Stimulated activated CD4-positive, alpha-beta T cell treated with anti-CD3 and anti-CD28 coated beads, Interleukin-4, amount 100 ng/mL, for 4 hours (primary cell): ENCODE measurements at places on chromosomes 1 and 21.

- no peak for DNase-seq
These were observed 50.2 kb downstream of the SLC25A24 start for GRCh38 chr1:108149796-108150467.

DNA sequence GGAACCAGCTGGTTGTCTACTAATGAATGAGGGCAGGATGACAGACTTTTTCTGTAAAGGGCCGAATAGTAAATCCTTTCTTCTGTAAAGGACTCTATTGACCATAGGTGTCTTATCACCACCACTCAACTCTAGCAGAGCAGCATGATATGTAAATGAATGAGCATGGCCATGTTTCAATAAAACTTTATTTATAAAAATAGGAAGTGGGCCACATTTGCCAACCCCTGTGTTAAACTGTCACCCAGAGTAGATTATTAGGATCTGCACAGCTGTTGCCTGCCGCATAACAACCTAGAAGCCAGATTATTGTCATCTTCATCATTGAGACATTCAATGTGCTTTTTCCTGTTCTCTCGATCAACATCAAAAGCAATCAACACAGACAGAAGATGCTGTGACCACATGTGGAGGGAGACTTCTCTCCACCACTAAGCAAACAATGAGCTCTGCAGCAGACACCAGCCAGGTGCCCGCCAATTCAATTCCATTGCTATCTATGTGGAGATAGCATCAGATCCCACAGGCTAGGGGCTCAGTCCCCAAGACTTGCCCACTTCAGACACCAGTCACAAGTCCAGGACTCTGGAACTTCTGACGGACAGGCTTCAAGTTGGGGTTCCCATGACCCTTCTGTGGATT is 6.8 kb upstream of the EFHD2 start:
- DNase-seq: no peak

GRCh38 chr1:111062081-111062480 is 77.8 kb downstream of the DRAM2 start:
- no peak for DNase-seq

DNA sequence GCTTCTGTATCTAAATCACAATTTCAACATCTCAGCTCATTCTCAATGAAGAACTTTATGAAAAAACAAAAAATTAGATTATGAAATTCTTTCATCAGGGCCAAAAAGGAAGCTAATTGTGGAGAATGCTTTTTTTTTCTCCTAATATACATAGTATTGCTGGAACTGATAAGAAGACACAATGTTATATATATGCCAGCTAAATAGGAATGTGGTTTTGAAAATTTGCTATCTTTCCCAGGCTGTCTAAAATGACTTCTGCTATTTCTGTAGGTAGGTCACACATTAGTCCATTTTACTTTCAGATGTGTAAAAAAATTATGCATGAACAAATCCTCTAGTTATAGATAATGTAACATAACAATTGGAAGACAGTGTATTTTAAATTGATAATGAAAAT is 732.9 kb downstream of the RWDD3 start:
- DNase-seq: no peak

GRCh38 chr1:217535601-217536377 is 95.1 kb downstream of the GPATCH2 start:
- DNase-seq: no peak

GRCh38 chr1:180937624-180938225 is 25.0 kb downstream of the KIAA1614 start:
- DNase-seq: no peak

- no peak for DNase-seq
These were observed 34.9 kb downstream of the CHML start for GRCh38 chr1:241605146-241605805.

DNA sequence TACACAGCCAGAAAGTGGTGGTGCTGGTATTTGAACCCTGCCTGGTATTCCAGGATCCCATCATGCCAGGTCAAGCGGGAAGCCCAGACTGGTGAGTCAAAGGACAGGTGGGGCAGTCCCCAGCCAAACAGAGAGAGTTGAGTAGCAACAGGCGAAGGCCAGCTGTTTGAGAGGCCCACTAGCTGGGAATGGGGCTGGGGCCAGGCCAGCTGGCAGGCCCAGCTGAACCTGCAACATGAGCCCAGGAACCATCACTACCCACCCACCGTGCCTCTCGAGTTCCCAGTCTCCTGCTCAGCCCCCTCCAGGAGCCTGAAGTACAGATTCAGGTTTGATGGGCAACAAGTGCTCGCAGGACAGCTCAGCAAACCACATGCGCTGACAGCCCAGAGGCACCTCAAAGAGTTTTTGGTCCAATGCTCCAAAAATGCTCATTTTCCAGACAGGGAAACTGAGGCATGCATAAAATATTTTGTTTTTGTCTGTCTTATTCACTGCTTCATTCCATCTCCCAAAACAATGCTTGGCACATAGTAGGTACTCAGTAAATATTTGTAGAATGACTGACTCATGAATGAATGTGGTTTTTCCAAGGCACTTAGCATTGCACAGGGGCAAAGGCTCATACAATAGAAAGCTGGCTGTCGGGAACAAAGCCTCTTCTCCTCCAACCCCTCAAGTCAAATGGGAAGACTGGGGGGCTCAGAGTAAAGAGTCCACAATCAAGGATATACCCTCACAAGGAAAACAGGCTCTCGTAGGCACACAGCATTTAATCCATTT is 42.5 kb upstream of the CLIC4 start:
- DNase-seq: no peak
